ENCODE measurements at places on chromosomes 11 and 22.

GRCh38 chr11:17229481-17230152 is 21.8 kb upstream of the PIK3C2A start:
- no peak for DNase-seq

- no peak for DNase-seq
These were observed 3.2 kb downstream of the EHF start for GRCh38 chr11:34624069-34624468.

DNA sequence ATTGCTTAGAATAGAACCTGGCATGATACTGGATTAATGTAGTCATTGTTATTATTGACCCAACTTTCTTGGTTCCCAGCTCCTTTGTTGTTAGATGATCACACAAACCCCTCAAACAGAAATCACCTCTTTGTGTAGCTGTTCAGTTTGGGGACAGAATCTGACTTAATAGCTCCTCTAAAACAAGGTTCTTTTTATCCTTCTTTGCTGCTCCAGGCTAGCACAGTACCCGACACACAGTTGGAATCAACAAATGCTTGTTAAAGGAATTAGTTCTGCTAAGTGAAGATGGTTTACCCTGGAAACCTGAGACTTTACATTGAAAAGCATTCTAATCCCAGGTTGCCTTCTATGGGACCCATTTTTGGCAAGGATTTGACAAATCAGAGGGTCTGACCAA is 43.9 kb downstream of the GAB2 start:
- no peak for DNase-seq

DNA sequence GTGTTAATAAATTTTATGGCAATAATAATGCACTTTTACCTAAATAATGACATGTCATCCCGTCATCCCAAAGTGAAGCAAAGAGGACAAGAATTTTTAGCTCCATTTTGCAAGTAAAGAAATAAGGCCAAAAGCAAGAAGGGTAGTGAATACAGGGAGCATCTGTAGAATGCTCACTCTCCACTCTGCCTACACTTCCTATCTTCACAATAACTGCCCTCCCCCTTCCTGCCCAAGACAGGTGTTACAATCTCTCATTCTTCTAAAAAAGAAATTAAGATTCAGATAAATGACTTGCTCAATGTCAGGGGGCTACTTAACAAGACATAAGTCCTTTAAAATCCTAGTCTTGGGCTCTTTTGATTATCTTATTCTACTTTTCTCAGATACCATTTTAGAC is 8.9 kb downstream of the RDX start:
- DNase-seq, result no peak

DNA sequence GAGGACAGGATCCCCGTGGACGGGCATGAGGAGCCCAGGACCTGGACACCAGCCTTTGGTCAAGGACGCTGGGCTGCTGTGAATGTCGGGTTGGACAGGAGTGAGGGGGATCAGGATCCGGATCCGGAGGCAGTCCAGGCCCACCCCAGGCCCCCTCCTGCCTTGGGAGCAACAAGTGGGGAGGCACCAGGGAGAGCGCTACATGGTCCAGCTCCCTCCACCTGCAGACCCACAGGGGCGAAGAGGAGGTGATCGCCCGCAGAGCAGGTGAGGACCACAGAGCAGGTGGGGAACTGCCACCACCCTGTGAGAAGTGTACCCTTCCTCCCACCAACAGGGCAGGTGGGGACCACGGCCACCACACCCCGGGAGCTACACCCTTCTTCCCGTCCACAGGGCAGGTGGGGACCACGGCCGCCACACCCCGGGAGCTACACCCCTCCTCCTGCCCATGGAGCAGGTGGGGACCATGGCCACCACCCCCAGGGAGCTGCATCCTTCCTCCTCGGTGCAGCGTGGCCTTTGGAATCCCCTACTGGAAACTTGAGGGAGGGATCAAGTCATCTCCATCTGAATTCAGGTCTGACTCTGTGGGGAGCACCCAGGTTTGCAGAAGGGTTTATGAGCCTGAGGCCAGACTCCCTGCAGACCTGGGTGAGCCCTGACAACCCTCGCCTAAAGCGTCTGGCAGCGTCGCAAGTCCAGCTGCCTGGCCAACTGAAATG is 141.0 kb downstream of the BRD1 start:
- DNase-seq, result no peak

- DNase-seq, result no peak
These were observed 1.3 kb upstream of the LPXN start for GRCh38 chr11:58576887-58577471.
